Colonic mucosa (tissue), 4 donors: ENCODE measurements at places on chromosomes 16 and 17.

DNA sequence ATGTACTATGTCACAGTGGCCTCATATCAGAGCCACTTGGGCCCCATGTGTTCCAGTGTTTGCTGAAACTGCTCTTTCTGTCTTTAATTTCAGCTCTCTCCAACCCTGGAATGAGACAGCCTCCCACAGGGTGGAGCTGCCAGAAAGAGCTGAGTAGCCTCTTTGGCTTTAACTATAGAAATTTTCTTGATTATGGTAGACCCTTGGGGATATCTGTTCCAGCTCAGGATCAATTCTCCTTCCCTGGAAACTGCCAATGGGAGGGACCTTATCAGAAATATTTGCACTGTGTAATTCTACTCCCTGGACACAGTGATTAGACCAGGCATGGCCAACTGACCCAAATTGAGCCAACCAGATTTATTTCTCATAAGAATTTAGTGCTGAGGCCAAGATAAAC, 39.0 kb upstream of the KDM8 start:
- DNase-seq = no peak

GRCh38 chr17:81483862-81484194, 28.8 kb downstream of the ACTG1 start:
- DNase-seq = no peak

- peak; percentile 49 for DNase-seq
Observed at GRCh38 chr17:7912927-7913524, 3.1 kb downstream of the RNF227 start.

DNA sequence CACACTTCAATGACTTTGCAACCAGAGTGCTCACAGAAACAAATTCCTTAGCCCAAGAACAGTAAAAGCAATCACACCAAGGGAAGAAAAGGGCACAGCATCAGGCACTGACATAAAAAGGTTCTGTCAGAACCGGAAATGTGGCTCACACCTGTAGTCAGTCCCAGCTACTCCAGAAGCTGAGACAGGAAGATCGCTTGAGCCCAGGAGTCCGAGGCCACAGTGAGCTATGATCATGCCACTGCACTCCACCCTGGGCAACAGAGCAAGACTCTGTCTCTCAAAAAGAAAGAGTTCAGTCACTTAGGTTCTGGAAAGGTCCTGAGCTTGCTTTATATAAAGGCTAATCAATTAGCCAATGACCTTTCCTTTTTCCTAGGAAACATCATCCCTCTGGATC, 22.7 kb downstream of the YWHAE start:
- no peak for DNase-seq

- DNase-seq = peak; percentile 79
Observed at GRCh38 chr17:65627891-65628643, 66.6 kb upstream of the AXIN2 start.

GRCh38 chr17:67503739-67504138, 126.7 kb downstream of the PITPNC1 start:
- no peak for DNase-seq

DNA sequence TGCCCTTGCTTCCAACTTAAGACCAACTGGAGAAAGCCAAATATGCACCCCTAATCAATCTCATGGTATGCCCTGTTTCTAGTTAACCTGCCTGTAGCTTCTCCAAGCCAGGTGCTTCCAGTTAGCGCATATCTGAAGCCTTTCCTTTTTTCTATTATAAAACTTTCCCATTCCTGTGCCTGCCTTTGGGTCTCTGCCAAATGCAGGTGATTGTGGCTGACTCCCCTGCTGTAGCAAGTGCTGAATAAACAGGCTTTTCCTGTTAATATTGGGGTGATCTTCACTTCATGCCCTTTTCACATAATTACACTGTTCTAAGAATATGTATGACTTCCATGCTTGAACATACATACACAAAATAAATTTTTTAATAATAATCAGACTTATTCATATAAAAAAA, 207.4 kb downstream of the TANC2 start:
- no peak for DNase-seq

DNA sequence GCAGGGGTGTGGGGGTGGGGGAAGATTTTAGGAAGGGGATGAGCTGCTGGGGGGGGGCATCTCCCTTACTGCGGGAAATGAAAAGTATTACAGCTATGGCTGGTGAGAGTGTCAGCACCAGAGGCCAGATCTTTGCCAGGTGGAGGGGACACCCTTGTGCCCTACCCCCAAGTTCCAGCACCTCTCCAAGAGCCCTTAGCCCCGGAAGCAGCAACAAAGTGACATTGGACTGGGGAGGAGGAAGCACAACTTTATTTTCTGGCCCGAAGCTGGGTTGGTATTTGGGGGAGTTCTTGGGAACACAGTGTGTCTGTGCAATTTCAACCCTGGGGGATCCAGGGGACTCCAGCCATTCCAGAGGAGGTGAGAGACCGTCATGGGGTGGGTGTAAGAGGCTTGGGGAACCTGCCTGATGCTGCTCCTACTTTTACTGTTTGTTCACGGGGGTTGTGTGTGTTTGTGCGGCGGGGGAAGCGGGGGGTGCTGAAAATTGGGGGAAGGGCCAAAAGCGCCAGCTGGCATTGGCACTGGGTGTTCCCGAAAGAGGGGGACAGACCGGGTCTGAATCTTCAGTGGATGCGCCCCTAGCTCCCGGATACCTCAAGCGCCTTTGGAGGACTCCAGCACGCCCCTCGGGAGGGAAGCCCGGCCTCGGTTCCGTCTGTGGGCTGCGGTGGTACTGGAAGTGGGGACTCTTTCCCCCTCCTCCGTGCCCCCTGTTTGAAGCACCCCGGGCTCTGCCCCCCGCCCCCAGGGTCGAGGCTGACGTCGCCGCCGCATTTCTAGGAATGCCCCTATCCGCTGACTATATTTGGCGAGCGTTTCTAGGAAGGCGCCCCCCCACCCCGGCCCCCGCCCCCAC, 230.3 kb downstream of the MRTFB start:
- peak; percentile 36 for DNase-seq

DNA sequence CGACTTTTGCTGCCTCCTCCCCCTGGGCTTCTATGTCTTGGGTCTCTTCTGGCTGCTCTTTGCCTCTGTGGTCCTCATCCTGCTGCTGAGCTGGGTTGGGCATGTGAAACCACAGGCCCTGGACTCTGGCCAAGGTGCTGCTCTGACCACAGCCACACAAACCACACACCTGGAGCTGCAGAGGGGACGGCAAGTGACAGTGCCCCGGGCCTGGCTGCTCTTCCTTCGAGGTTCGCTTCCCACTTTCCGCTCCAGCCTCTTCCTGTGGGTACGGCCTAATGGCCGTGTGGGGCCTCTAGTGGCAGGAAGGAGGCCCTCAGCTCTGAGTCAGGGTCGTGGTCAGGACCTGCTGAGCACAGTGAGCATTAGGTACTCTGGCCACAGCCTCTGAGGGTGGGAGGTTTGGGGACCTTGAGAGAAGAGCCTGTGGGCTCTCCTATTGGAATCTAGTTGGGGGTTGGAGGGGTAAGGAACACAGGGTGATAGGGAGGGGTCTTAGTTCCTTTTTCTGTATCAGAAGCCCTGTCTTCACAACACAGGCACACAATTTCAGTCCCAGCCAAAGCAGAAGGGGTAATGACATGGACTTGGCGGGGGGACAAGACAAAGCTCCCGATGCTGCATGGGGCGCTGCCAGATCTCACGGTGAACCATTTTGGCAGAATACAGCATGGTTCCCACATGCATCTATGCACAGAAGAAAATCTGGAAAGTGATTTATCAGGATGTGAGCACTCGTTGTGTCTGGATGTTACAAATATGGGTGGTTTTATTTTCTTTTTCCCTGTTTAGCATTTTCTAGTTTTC, 2.3 kb downstream of the GP1BA start:
- no peak for DNase-seq

DNA sequence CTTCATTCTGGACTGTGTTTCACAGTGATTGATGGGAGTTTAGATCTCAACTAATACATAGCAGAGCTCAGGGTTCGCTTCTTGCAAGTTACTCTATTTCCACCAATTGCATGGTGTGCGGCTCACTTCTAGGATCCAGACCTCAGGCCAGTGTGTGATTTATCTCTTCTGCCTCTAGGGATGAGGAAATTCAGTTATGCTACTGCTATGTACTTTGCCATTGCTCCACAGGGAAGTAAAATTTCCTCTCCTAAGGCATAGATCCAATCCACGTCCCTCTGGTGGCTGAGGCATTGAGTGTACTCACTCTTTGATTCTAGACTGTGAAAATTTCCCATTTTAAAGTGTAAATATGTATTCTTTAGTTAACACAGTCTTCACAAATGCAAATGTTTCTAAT, 214.1 kb downstream of the HS3ST3B1 start:
- no peak for DNase-seq

- DNase-seq = peak; percentile 91
Observed at GRCh38 chr17:10737168-10737622, 7.4 kb upstream of the TMEM220 start.
